Right ventricle myocardium inferior (tissue), 1 donor: ENCODE measurements at places on chromosomes 5 and 9. TPM values are rescaled to one million over a fixed set of nuclear protein-coding genes. Genes with fewer than 3 reads are reported as not detected.

DNA sequence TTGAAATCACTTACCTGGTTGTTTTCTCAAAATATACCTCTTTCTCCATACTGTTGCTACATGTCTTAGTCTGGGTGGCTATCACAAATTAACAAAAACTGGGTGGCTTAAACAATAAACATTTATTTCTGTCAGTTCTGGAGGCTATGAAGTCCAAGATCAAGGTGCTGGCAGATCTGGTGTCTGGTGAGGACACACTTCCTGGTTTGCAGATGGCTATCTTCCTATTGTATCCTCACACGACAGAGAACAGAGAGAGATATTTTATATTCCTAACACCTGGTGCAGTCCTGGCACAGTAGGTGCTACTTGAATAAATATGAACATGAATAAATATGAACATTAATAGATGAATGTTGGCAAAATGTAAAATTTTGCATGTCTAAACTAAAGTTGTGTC lies 164.3 kb upstream of the ACOT12 start:
- DNase-seq, result no peak

- DNase-seq, result no peak
Observed at GRCh38 chr9:73149371-73150067, 2.1 kb upstream of the ANXA1 start.

DNA sequence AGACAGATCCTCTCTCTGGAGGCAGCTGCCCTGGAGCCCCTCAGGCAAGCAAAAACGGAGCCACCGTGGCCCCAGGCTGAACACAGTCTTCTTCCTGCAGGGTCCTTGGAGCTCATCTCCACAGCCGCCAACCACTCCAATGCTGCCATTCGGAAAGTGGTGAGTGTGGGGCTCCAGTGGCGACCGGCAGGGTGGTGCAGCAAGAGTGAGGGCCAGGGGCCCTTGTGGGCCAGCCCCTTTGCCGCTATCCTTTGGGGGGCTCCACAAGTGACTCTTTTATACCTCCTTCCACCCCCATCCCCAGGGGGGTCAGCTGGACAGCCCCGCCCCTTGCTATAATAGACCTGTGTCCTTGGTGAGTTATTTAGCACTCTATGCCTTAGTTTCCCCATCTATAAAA lies 47.4 kb upstream of the SUSD3 start:
- no peak for DNase-seq

- no peak for DNase-seq
Observed at GRCh38 chr5:32249668-32250067, 63.1 kb downstream of the MTMR12 start.

Gene TXNDC8
- not detected for total RNA-seq

Gene EHMT1
- 30.5 TPM for total RNA-seq
